ENCODE measurements at places on chromosomes 12 and 14.

DNA sequence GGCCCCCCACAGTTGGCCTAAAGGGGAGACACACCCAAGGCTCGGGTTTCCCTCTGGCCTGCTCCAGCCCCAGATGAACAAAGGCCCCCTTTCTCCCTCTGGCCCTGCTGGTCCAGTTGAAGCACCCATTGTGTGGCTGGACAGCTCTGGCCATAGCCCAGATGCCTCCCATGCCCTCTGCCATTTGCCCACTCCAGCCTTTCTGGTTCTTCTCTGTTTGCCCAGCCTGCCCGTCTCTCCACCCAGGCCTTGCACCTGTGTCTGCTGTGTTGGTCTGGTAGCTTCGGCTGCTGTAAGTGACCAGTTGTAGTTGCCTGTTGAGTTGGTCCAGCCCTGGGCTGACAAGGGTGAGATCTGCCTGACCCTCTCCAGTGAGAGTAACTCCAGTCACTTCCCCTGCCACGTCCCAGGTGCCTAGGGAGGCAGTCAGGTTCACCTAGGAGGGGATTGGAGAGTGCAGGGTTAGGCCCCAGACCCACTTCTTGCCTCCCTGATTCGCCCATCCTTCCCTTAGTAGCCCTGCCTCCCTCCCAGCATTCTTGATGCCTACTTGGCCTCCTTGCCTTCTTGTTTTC is 3.0 kb downstream of the B4GALNT1 start:
- H3K27ac ChIP-seq = no peak overlapping the region
- peaks cover 76% of the 10 kb centered on the region for H3K27me3 ChIP-seq
- no peak for DNase-seq
- no peaks in the 10 kb centered on the region for H3K36me3 ChIP-seq
- H3K4me1 ChIP-seq = peaks cover 9% of the 10 kb centered on the region
- no peak overlapping the region for H3K4me3 ChIP-seq

- no peak for DNase-seq
- H3K27me3 ChIP-seq = no peaks in the 10 kb centered on the region
- H3K4me1 ChIP-seq = no peaks in the 10 kb centered on the region
- no peak overlapping the region for H3K27ac ChIP-seq
Measured at GRCh38 chr12:85630851-85631250, 205.4 kb downstream of the RASSF9 start.

- H3K36me3 ChIP-seq = peaks cover 14% of the 10 kb centered on the region
- no peaks in the 10 kb centered on the region for H3K27me3 ChIP-seq
- peak overlapping the region; percentile 90 for H3K4me3 ChIP-seq
- peak overlapping the region; percentile 95 for H3K27ac ChIP-seq
- H3K4me1 ChIP-seq = peaks cover 68% of the 10 kb centered on the region
Measured at GRCh38 chr12:132489078-132489601, 811 bp upstream of the FBRSL1 start.

DNA sequence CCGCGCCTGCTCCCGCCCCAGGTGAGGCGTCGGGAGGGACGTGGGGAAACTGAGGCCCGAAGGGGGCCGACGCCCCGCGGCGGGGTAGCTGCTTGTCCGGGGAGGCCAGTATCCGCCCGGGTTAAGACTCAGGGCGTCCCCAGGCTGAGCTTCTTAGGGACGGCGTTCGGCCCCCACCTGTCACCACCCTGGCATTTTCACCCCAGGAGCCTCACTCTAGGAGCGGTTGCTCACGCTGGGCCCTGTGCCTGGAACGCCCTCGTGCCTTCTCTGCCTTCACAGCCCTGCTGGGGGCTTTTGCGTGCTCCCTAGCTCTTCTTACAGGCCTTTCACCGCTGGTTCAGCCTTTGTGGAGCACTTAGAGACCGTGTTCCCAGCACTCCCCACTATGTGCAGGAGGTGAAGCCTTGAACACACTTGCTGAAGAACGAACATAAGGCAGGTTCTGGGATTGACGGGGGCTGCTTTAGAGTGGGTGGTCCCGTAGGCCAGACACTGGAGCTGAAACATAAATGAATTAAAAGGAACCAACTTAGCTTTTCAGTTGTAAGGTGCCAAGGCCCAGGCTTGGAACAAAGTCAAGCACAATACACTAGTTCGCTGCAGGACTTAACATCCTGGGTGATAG is 601 bp downstream of the ZNF839 start:
- H3K4me1 ChIP-seq = peaks cover 31% of the 10 kb centered on the region
- peak overlapping the region; percentile 92 for H3K4me3 ChIP-seq
- H3K27me3 ChIP-seq = no peaks in the 10 kb centered on the region

GRCh38 chr14:50772412-50772811 is 58.5 kb downstream of the NIN start:
- H3K36me3 ChIP-seq = peaks cover 82% of the 10 kb centered on the region
- H3K4me1 ChIP-seq = peaks cover 36% of the 10 kb centered on the region
- H3K27ac ChIP-seq = no peak overlapping the region
- H3K4me3 ChIP-seq = no peak overlapping the region
- no peaks in the 10 kb centered on the region for H3K27me3 ChIP-seq
- DNase-seq = no peak

GRCh38 chr12:46407361-46407760 is 34.8 kb upstream of the SLC38A2 start:
- no peaks in the 10 kb centered on the region for H3K36me3 ChIP-seq
- no peak overlapping the region for H3K27ac ChIP-seq
- H3K4me3 ChIP-seq = no peak overlapping the region
- H3K27me3 ChIP-seq = no peaks in the 10 kb centered on the region
- DNase-seq = no peak

- no peak overlapping the region for H3K27ac ChIP-seq
- peaks cover 33% of the 10 kb centered on the region for H3K4me1 ChIP-seq
- DNase-seq = no peak
- peak overlapping the region; percentile 80 for H3K4me3 ChIP-seq
- peaks cover 1% of the 10 kb centered on the region for H3K36me3 ChIP-seq
Measured at GRCh38 chr14:90060965-90061684, 669 bp upstream of the KCNK13 start.

GRCh38 chr14:97027256-97027999 is 230.2 kb downstream of the VRK1 start:
- peaks cover 3% of the 10 kb centered on the region for H3K4me1 ChIP-seq
- H3K4me3 ChIP-seq = no peak overlapping the region
- no peak for DNase-seq
- H3K27ac ChIP-seq = no peak overlapping the region
- H3K36me3 ChIP-seq = no peaks in the 10 kb centered on the region
- peaks cover 47% of the 10 kb centered on the region for H3K27me3 ChIP-seq

DNA sequence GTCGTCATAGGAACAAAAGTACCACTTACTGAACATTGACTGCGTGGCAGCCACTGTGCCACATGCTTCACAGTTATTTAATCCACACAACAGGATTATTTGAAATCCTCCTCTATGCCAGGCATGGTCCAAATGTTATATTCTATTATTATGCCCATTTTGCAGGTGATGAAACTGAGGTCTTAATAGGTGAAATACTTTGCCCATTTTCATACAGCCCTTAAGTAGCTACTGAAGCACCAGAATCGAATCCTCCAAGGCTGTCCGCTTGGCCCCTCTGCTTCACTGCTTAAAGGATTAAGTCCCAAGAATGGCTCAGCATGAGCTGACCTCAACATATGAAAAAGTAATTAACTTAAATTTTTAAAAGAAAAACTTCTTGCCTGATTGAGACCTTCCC is 212.8 kb downstream of the EGLN3 start:
- no peaks in the 10 kb centered on the region for H3K4me1 ChIP-seq
- no peaks in the 10 kb centered on the region for H3K36me3 ChIP-seq
- no peaks in the 10 kb centered on the region for H3K27me3 ChIP-seq
- no peak overlapping the region for H3K4me3 ChIP-seq
- DNase-seq = no peak

DNA sequence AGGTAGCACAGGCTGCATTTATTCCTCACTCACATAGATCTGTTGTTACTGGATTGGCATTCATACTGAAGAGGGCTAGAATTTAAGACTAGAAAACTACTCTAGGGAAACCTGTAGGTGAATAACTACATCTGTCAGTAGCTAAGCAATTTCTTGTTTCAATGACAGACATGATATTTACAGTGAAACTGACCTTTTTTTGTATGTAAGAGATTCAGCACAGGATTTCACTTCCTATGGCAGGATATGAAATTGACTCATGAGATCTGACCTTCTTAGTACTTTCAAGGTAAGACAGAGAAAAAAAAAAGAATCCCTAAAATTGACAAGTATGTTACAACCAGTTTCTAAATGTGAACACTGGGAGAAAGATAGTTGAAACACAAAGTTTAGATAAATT is 189.8 kb upstream of the SLC16A7 start:
- H3K4me3 ChIP-seq = no peak overlapping the region
- H3K27me3 ChIP-seq = no peaks in the 10 kb centered on the region
- no peak overlapping the region for H3K27ac ChIP-seq
- no peak for DNase-seq
- H3K36me3 ChIP-seq = no peaks in the 10 kb centered on the region

DNA sequence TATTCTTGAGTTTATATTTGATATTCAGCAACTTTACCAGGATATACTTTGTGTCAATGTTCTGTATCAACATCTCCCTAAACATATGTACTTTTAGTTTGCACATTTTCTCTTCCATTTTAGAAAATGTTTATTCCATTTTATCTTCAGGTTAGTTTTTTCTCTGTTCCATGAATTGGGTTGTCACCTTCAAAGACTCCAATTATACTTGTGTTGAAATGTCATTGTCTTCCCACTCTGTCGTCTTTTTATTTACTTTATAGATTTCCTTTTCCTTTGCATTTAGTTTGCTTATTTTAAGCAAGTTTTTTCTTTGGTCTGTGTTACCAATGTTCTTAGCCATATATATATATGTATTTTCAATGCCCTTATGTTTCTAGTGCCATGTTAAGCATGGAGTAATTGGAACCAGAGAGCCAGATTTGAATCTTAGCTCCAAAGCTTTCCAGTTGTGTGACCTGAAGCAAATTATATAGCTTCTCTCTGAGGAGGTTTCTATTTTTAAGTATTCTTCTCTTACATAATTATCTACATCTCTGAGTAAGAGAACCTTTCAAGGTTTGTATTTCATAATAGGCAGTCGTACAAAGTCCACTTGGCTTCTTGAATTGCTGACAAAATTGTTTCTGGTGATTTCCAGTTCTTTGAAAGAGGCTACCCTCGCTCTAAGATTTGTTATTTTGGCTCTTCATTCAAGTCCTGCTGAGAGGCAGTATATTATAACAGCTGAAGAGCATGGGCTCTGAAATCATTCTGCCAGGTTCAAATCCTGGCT is 85.8 kb upstream of the DYRK2 start:
- H3K4me3 ChIP-seq = no peak overlapping the region
- peaks cover 2% of the 10 kb centered on the region for H3K36me3 ChIP-seq
- H3K27ac ChIP-seq = no peak overlapping the region
- no peaks in the 10 kb centered on the region for H3K27me3 ChIP-seq

DNA sequence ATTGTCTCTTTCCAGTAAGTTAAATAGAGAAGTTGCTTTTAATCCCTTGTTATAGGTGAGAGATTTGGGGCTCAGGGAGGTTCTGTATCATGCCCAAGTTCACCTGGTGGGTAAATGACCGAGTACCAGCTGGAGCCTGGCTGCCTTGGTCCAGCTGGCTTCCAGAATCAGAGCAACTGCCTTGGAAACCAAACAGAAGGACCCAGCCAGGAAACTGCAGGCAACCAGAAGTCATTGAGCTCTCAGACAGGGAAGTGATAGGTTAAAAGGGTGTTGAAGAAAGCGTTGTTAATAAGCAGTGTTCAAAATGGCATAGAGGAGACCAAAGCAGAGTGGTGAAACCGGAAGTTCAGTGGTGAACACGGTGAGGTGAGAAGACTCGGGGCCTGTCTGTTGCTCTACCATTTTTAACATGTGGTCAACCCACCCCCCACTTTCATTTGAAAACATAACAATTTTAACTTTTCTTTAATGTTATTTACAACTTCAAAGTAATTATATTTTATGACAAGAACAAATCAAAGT is 54.9 kb downstream of the PLEKHG7 start:
- DNase-seq = no peak
- peaks cover 2% of the 10 kb centered on the region for H3K36me3 ChIP-seq
- H3K4me3 ChIP-seq = no peak overlapping the region
- peaks cover 15% of the 10 kb centered on the region for H3K27me3 ChIP-seq
- H3K27ac ChIP-seq = peak overlapping the region; percentile 35
- peaks cover 20% of the 10 kb centered on the region for H3K4me1 ChIP-seq

- H3K36me3 ChIP-seq = no peaks in the 10 kb centered on the region
- no peak for DNase-seq
- no peak overlapping the region for H3K4me3 ChIP-seq
- H3K4me1 ChIP-seq = no peaks in the 10 kb centered on the region
Measured at GRCh38 chr12:116547955-116548501, 11.2 kb upstream of the MAP1LC3B2 start.

GRCh38 chr14:101206556-101206955 is 303.0 kb upstream of the RTL1 start:
- no peak for DNase-seq
- no peaks in the 10 kb centered on the region for H3K4me1 ChIP-seq
- no peak overlapping the region for H3K27ac ChIP-seq
- H3K27me3 ChIP-seq = peaks cover 15% of the 10 kb centered on the region

DNA sequence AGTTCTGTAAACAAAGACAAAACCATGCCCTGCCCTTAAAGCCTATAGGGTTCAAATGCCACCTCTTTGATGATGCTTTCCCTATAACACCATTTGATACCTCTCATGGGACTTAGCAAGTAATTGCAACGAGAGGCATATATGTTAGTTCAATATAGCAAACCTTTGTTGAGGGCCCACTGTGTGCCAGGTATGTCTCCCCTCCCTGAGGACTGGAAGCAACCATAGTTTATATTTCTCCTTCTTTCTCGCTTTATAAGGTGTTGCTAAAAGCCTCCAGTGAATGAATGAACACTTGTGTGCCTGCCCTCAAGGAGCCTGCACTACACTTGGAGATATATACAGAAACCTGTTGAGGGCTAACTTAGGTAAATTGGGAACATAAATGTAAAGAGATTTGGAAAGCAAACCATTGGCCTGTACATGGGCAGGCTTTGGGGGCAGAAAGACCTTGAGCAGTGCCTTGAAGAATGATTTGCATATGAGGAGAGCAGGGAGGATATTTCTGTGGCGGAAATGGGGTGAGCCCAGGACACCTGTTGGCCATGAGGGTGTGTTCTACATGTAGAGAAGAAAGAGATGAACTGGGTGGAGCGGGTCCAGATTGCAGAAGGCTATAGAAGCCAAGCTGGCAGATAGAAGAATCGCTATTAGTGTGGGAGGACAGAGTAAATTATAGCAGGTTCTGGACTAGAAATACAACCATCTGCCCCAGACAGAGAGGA is 1.8 kb upstream of the CKAP4 start:
- no peak for DNase-seq
- peaks cover 17% of the 10 kb centered on the region for H3K4me1 ChIP-seq
- H3K4me3 ChIP-seq = peak overlapping the region; percentile 68
- H3K27ac ChIP-seq = peak overlapping the region; percentile 75
- no peaks in the 10 kb centered on the region for H3K27me3 ChIP-seq
